ENCODE measurements at places on chromosomes 7 and 10. TPM values are rescaled to one million over a fixed set of nuclear protein-coding genes. Genes with fewer than 3 reads are reported as not detected.

- no peaks in the 10 kb centered on the region for H3K36me3 ChIP-seq
- DNase-seq = no peak
- no peaks in the 10 kb centered on the region for H3K4me1 ChIP-seq
- no peak overlapping the region for H3K27ac ChIP-seq
Measured at GRCh38 chr10:108684431-108684830, 1238.9 kb downstream of the XPNPEP1 start.

DNA sequence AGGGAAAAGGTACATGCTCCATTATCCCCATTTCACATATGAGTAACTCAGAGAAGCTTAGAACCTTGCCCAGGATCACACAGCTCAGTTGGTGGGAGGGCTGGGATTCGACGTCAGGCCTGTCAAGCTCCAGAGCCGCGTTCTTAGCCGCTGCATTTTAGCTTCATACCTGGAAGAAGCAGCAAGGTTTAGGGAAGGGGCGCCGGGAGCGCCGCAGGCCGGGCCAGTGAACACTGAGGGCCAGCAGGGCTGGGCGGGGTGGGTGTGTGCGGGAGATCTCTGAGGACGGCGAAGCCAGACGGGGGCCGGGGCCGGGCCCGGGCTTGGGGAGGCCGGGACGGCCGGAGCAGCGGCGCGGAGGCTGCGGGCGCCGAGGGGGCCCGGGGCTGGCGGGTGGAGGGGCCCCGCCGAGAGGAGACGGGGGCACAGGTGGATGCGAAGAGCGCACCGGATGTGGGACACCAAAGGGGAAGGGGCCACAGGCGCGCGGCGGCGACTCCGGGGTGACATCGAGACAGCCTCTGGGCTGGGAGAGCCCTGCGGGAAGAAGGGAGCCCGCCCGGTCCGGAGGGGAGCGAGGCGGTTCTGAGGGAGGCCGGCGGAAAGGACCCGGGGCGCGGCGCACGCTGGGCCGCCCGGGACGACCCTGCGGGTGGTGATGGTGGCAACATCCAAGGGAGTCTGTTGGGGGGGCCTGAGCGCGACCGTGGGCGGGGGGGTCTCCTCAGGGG is 498 bp downstream of the NDST2 start:
- peak; percentile 70 for DNase-seq
- peak overlapping the region; percentile 92 for H3K27ac ChIP-seq
- H3K36me3 ChIP-seq = peaks cover 28% of the 10 kb centered on the region
- no peaks in the 10 kb centered on the region for H3K27me3 ChIP-seq
- peaks cover 40% of the 10 kb centered on the region for H3K4me1 ChIP-seq

- no peak for DNase-seq
- no peaks in the 10 kb centered on the region for H3K36me3 ChIP-seq
- H3K4me3 ChIP-seq = no peak overlapping the region
- H3K27me3 ChIP-seq = peaks cover 4% of the 10 kb centered on the region
- H3K27ac ChIP-seq = no peak overlapping the region
- no peaks in the 10 kb centered on the region for H3K4me1 ChIP-seq
Measured at GRCh38 chr10:117457932-117458331, 82.7 kb upstream of the PDZD8 start.

The CALML3 gene
- not detected for total RNA-seq

The HILPDA gene
- total RNA-seq = 16.7 TPM

Measured in CD8-positive, alpha-beta memory T cell (primary cell).